ENCODE measurements at places on chromosomes 16 and 17.
A peak's percentile ranks its signal among the peaks of the same experiment; 100 is the strongest.

GRCh38 chr17:1730326-1731193, 6.1 kb downstream of the WDR81 start:
- no peak for DNase-seq

DNA sequence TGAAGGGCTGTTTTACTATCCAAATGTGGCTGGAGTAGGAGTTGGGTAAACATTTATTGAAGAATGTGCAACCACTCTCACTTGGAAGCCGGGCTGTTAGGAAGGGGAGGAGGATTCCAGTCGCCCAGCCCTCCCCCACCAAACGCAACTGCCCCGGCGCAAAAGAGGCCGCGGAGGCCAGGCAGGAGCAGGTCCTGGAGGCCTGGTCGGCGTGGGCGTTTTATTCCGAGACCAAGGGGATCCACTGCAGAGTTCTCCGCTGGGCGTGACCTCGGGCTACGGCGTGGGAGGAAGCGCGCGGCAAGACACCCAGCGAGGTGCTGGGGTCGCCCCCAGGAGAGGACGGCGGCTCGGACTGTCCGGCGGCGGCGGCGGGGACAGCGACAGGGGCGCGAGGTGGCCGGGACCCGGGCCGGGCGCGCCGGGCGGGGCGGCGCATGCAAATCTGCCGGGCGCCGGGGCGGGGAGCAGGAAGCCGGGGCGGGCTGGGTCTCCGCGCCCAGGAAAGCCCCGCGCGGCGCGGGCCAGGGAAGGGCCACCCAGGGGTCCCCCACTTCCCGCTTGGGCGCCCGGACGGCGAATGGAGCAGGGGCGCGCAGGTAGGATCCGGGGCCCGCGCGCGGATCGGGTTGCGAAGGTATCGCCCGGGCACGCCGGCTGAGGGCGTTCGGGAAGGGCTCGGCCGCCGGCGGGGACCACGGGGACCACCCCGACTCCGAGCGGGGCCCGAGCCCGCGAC, at the start of gene IL4R:
IL4R (plus strand) TSS at position 553 of the 739 bp plus-strand sequence. CDS start 26,230 bp downstream, outside the sequence.
- DNase-seq, result peak; percentile 41

DNA sequence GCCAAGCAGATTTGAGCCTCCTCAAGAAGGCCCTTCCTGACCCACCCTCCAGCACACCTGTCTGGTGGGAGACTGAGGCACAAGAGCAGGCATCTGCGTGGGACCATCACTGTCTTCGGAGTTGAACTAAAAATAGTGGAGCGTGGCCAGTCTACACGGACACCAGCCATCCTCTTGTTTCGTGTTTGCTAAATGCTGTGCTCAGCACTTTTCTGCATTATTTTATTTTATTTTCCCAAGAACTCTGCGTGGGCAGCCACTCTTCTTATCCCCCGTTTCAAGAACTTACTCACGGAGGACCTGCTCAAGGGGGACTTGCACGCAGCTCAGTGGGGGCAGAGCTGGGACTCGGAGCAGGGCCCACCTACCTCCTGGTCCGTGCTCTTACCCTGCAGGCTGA, 60.8 kb downstream of the SOCS3 start:
- DNase-seq, result no peak

DNA sequence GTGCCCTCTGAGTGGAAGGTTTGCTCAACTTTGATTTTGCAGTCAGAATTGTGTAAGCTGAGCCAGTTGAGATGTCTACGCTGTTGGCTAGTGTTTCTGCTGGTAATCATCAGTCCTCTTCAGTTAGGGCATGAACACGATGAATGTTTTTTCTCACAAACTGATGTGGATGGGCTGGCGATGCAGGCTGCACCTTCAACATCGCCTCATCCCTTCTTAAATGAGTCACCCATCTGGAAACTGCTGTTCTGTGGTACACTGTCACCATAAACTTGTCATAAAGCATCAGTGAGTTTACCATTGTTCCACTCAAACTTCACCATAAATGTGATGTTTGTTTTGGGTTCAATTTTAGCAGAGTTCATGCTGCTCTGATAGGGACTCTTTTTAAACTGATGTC, 8.4 kb downstream of the C16orf95 start:
- no peak for DNase-seq

DNA sequence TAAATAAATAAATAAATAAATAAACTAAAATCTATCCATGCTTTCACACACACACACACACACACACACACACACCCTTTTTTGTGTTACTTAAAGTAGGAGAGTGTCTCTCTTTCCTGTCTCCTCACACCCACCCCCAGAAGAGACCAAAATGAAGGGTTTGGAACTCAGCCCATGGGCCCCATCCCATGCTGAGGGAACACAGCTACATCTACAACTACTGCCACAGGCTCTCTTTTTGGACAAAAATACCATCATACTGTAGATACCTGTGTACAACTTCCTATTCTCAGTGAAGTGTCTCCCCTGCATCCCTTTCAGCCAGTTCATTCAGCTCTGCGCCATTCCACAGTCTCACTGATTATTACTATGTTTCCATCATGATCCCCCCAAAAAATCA, 1.9 kb upstream of the HBA2 start:
- DNase-seq, result no peak

DNA sequence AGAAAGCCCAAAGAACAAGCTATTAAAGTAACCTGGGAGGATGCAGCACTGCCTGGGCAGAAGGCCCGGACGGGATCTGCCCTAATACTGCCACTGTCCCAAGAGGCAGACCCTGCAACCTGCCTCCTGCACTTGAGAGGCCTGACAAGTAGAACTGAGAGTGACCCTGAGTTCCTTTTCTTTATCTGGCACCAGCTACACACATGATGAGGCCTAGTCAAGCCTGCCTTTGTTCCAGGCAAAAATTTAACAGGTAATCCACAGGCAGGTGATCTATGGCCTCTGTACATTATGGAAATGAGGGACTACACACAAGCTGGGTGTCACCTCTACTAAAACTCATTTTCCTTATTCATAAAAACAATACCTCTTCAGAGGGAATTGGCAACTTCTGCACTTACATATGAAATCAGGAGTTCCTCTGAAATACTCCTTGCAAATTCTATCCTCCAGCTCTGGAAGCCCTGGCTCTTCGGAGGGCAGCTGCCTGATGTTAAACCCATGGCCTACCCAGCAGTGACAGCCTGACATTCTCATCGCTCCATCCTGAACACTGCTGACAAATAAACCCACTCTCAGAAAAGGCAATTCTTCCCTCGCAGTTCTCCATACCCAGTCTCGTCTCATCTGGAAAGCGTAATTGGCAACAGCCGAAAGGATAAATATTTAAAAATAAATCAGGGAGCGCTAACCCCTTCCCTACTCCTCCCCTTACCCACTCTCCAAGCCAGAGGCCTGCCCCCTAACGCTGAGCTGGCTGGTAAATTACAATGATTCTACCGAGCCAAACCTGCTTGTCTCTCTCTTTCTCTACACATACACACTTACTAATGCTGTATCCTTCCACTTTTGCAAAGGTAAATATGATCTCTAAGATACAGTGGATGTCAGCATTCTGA, 2.5 kb upstream of the ZFHX3 start:
- DNase-seq, result no peak

DNA sequence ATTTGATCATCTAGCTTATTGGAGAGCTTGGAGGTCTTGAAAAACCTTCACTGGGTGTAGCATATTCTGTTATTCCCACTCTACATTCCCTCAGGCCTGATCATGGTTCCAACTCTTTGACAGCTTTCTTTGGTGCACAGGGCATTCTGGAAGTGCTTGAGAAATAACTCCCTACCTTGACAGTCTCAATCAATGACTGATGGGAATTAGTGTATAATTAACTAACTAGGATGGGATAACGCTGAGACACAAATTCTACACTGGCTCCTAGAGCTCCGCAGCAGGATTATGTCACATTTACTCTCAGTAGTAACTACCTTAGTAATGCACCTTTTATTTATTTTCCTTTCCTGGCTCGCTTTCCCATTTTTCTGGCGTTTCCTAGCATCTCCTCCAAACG, 236.4 kb downstream of the MAP2K6 start:
- no peak for DNase-seq

DNA sequence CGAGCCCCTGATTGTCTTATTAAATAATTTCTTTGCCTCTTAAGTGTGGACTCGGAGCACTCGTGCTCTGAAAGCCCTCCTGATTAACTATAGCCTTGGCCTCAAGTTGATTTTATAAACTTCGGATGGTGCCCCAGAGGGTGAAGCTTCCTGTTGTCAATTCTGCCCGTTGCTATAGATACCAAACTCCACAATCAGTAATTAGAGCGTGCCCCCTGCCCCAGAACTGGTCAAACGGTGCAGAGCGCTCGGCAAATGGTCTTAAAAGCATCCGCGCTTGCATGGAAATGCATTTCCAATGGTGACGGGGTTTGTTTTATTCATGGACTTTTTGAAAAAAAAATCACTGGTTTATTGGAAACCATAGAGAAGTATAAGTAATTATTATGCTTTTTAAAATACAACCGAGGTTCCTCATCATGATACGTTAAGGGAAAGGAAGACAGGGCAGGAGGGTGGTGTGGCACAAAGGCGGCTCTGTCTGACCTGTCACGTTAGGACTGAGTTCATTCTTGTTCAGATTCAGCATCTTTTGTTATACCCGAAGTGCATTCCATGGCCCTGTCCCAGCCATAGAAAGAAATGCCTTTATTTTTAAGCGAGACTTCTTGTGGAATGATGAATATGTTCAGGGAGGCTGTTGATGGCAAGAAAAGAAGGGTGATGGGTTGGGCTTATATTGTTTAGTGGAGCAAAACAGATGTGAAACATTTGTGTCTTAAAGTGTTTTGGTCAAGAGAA, 476.4 kb downstream of the MAF start:
- DNase-seq, result no peak

DNA sequence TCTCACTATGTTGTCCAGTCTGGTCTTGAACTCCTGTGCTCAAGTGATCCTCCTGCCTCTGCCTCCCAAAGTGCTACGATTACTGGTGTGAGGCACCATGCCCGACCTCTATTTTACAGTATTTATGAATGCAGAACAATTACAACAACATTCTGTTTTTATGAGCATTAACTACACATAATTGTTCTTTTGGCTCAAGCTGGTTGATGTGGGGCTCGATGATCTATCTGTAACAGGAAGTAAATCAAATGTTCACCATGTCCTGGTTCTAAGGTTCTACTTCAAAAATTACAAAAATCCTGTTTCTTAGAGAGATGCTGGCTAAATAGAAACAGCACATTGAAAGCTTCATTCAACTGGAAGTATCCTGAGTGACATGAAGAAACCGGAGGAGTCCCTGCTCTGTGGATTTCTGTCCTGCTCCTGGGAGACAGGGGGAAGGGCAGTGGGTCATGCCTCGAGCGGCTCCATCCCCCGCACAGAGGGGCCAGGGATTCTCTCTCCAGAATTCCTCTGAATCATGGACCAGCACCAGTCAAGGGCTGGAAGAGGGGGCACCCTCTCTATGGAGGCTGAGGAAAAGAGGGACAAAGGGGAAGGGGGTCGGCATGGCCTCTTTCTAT, 31.5 kb downstream of the FA2H start:
- DNase-seq, result no peak

- no peak for DNase-seq
These were observed 16.0 kb downstream of the SPNS3 start for GRCh38 chr17:4449736-4450135.
